ENCODE measurements at places on chromosomes 6 and 20. TPM values are rescaled to one million over a fixed set of nuclear protein-coding genes. Genes with fewer than 3 reads are reported as not detected.

Gene PPP1R3G
- 2.6 TPM for total RNA-seq

Gene SLC32A1
- not detected for total RNA-seq

Gene C6orf47
- total RNA-seq, result 19.1 TPM

Gene PLAGL1
- 105 TPM for total RNA-seq

Gene OR12D3
- not detected for total RNA-seq

Gene MACROD2
- 3.2 TPM for total RNA-seq

Gene VNN1
- not detected for total RNA-seq

Gene RALGAPA2
- 10.8 TPM for total RNA-seq

DNA sequence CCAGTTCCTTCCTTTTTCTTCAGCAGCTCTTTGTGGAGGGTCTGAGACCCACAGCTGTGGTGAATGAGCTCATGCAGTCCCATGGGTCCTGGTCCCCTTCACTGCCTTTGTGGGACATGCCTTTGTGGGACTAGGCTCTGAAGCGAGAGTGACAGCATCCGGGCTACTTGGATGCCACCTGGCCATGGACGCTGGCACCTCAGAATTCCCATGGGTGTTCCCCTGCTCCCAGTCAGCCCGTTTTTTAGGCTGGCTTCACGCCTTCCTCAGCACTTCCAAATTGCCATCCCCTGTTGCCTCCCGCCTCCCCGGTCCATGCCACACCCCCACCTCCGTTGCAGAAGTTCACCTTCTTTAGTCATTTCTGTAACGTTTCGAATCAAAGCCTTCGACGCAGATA lies 45.1 kb downstream of the RAMACL start:
- no peak for DNase-seq

DNA sequence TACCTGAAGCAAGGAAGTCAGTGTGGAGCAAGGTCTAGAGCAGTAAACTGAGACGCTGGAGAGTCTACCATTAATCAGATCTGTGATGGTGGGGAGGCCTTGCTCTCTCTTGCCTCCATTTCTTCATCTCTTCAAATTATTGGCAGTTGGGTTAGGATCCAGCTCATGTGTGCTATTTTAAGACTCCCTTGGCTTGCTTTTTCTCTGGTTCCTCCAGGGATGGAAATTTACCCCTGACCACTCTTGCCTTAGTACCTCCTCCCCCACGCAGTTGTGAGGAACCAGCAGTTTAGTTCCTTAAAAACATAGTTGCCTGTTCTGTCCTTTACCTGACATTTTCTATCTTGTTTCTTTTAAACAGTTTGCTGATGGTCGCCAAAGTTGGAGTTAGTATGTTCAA lies 7.4 kb downstream of the TMEM14C start:
- DNase-seq, result no peak

DNA sequence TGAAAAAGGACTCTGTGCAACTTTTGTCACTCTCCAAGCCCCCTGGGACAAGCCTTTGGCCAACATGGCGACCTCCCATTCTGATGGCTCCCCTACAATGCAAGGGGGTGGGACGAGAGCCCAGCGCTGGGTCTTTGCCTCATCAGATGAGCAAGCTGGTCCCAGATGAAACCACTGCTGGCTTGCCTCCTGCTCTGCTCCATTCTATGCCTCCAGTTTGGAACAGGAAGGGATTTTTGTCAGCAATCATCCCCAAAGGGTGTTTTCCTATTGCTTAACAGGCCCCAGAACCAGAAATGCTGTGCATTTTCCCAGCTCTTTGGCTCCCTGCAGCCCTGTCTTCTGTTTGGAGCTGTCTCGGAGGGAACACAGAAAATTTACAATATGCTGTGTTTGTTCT lies 412.7 kb downstream of the MAFB start:
- no peak for DNase-seq

DNA sequence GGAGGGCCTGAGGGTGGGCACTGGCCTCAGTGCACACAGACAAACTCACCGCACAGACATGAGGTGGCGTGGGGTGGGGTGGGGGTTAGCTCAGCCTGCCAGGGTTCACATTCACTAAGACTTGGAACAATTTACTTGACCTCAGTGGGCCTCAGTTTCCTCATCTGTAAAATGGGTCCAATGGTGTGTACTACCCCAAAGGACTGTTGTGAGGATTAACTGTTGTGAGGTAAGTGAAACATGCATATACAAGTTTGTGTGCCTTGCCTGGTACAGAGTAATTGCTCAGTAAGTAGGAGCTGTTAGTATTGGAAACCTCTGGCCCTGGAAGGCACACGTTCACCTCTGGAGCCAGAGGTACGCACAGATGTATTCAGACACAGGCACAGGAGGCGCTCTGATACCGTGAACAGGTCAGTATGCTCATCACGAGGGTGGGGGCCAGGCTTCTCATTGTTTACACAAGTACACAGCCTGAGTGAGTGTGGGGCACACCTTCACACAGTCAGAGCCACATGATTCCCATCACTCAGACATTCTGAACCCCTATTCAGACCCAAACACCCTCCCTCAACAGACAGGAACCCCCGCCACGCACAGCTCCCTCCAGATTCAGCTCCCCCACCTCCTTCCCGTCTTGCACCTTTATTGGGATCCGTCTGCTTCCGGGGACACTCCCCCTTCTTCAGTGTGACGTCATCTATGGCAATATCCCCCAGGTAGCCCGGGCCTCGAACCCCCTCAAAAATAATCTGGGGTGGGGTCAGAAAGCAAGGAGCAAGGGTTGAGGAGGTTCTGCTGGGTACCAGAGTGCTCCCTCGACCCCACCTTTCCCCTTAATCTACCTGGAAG lies 59.9 kb downstream of the MDGA1 start:
- peak; percentile 38 for DNase-seq

DNA sequence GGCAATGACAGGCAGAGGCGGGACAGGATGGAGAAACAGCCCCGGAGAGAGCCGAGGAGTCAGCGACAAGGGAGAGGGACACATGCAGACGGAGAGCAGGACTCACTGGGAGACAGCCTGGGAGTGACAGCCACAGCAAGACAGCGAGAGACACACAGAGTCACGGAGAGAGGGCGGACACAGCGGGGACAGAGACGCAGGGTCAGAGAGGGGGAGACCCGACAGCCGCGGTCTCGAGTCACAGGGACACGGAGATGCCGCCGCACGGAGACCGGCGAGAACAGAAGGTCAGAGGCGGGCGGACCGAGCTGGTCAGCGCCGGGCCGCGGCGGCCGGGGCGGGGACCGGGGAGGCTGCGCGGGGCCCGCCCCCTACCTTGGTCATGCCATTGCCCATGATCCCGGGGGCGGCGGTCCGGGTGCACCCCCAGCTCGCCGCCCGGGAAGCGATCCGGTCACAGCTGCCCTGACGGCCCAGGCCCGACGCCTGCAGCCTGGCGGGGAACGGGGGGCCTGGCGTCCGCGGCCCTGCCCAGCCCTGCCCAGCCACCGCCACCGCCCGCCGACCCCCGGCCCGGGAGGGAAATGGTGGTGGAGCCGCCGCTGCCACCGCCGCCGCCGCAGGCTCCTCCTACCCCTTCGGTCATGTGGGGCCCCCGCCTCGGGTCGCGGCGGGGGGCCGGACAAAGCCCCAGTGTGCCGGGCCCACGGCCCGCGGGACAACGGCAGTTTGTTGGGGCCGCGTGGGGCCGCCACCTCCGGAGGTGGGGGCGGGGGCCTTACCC lies at the start of the genes DUSP15 and TTLL9:
TSS of gene DUSP15 (minus strand) at position 586 of the 784 bp plus-strand sequence. CDS start at position 396, 190 bp downstream.
TSS of gene TTLL9 (plus strand) at position 693 of the 784 bp plus-strand sequence. CDS start 493 bp downstream, outside the sequence.
- no peak for DNase-seq

- no peak for DNase-seq
These were observed 10.9 kb downstream of the FOXQ1 start for GRCh38 chr6:1322696-1323219.

- no peak for DNase-seq
These were observed 2.4 kb upstream of the DTNBP1 start for GRCh38 chr6:15665237-15665636.

- no peak for DNase-seq
These were observed 1.1 kb downstream of the SNAI1 start for GRCh38 chr20:49983848-49984408.

DNA sequence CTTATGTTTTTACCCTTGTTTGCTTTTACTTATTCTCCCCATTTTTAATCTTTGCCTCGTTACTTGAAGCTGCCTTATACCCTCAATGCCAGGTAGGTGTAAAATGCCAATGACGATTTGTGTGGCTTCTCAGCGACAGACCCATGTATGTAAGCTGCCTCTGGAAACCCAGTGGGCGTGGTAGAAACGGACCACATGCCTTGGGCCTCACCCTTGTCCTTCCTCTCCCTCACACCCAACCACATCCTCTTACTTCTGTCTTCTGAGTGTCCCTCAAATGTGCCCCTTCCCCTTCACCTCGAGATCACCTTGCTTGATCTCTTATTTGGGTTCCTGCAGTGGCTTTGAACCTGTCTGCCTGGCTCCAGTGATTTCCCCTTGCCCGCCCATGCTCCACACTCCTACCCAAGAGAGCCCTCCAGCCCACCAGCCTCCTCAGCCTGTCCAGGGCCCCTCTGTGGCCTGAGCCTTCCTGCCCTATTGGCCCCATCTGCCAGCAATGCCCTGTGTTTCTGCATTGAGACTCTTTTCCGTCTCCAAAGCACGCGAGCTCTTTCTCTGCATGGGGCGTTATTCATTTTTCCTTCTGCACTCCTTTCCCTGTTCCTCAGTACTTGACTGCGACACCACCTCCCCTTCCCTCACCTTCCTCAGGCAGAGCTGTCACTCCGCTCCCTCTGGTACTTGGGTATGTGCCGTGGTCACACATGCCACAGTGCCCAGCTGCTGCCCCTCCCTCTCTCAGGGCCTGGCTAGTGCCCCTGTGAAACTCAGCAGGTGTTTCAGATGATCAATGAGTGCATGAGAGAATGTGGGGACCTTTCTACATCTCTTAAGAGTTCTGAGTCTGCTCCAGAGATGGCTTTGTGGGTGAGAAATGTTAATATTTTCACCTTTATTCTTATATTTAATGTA lies 115.4 kb downstream of the SLX4IP start:
- no peak for DNase-seq

GRCh38 chr6:105499931-105500330 lies 97.0 kb upstream of the PREP start:
- DNase-seq, result no peak

GRCh38 chr20:59600472-59600871 lies 3.9 kb upstream of the PHACTR3 start:
- DNase-seq, result no peak

GRCh38 chr6:133245422-133245903 lies 4.3 kb downstream of the EYA4 start:
- no peak for DNase-seq

- no peak for DNase-seq
These were observed 102.6 kb downstream of the IBTK start for GRCh38 chr6:82144852-82145340.

DNA sequence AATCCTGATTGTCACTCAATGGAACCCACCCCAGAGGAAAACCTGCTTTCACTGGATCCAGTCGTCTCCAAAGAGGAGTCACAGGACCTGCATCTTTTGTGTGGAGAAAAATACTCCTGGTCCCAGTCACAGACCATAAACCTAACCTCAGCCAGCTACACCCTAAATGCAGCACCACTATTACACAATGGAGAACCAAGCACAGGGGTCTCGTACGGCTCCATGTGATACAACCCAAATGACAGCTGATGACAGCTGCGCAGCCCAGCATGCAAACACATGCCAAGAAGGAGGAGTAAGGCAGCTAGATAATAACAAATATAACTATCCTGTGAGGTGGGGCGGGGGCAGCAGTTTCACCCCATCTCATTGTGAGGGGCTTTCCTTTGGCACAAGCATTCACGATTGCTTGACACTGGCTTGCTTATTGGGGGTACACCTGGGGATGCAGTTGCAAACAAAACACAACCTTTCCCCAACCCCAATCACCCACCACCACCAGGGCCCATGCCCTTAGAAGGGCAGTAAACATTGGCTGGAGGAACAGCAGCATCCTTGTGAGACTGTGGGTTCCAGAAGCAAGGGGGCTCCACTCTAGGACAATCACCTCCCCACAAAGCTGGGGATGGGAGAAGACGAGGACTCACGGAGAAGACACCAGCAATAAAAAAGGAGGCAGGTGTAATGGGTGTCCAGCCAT lies 51.5 kb downstream of the TRERF1 start:
- no peak for DNase-seq

DNA sequence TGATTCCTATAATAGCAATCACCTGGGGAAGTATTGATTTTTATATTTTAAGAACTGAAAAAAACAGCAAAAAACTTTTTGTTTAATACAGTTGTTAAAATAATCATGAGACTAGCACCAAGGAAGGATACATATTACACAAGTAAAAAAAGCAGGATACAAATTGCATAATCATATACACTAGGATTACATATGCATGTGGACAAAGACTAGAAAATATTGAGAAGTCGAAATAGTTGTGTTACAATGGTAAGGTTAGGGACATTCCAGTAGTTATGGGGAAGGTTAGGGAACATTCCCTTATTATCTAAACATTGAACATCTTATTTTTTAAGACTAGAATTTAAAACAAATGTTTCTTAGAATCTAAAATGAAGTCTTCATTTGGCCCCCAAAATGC lies 9.5 kb downstream of the NUS1 start:
- no peak for DNase-seq

GRCh38 chr6:98894810-98895209 lies 52.9 kb downstream of the FBXL4 start:
- no peak for DNase-seq
